AG20443 (cell line): ENCODE measurements at places on chromosomes 5 and 9.

GRCh38 chr5:67921004-67921601 is 294.5 kb upstream of the PIK3R1 start:
- no peak for DNase-seq

- peak; percentile 79 for DNase-seq
These were observed 27.1 kb upstream of the MYORG start for GRCh38 chr9:34403554-34404380.

GRCh38 chr9:134492721-134493460 is 148.7 kb upstream of the COL5A1 start:
- DNase-seq: no peak

GRCh38 chr5:141878186-141878710 is at the start of gene PCDH1:
TSS of gene PCDH1 (minus strand) at chr5:141878410. CDS start at chr5:141878262, 148 bp downstream.
- DNase-seq: peak; percentile 60

GRCh38 chr9:130421154-130421801 is 23.5 kb upstream of the ASS1 start:
- DNase-seq: no peak

- no peak for DNase-seq
These were observed 204.7 kb upstream of the MPDZ start for GRCh38 chr9:13484186-13484585.

GRCh38 chr9:78707481-78707991 is 410.6 kb downstream of the PSAT1 start:
- DNase-seq: peak; percentile 30

DNA sequence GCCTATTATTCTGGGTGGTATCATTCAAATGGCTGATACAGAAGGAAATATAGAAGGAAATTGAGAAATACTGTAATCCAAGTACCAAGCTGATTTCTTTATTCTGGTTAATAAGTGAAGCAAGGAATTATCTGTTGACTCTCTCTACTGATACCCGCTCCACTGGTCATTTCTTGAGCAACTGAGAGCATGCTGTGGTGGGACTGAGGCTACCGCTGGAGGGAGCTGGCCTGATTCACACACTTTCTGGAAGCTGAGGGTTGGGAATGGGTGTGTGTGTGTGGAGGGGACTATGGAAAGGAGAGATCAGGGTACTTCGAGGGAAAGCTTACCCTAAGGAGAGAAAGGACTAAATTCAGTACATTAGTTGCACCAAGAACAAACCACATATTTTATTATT is 104.1 kb downstream of the UGCG start:
- DNase-seq: no peak

DNA sequence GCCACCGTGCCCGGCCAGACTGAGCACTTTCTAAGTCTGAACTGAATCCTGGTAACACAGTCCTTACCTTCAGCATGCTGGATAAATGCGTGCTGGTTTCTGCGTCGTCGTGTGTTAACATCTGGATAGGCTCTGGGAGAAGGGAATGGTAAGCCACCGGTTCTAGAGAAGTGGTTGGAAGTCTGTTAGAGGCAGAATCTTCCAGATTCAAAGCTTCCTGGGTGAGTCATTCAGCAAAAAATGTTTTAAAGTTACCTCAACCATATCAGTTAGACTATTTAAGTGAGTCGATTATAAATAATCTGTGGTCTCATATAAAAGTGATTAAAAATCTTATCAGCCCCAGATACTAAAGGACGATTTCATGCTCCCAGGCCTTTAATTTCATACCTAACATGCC is 256.5 kb upstream of the NFIL3 start:
- no peak for DNase-seq
